Transverse colon (tissue), 4 donors: ENCODE measurements at places on chromosomes 7 and 10. TPM values are rescaled to one million over a fixed set of nuclear protein-coding genes. Genes with fewer than 3 reads are reported as not detected.

DNA sequence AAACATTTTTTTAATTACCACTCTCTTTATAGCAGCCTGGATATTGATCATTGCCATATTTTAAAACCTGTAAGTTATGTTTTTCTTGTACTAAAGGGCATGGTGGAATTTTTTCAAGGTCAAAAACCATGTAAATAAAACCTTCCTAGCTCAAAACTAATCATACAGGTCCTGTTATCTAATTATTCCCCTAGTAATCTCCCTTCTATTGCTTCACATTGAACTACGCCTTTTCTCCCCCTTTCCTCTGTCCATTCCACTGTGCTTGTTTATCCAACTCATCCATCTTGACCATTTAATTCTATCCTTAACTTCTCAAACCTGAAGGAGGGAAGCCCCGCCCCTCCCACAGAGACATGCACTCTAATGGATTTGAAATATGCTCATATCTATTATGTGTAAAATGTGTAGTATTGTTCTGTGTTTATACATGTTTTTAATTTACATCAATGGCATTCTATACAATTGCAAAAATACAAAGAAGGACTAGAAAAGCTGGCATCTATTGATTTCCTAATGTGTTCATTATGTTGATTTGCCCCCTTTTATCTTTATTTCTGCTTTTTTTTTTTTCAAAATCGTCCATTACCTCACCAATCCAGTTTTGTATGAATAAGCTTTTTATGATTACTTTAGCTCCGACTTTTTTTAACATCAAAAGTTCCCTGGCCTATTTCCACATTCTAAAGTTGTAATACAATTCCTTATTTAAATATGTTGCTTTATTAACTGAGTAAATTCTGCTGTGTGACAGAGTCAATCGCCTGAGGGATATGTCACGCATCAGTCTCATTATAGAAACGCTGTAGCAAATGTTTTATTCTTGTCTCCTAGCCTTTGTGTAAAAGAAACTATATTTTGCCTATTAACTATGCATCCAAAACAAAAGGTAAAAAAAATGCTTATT lies 61.0 kb downstream of the MET start:
- no peak overlapping the region for H3K4me3 ChIP-seq
- no peaks in the 10 kb centered on the region for H3K36me3 ChIP-seq
- no peak overlapping the region for H3K27ac ChIP-seq

GRCh38 chr7:2158331-2159175 lies 74.2 kb downstream of the MAD1L1 start:
- DNase-seq, result peak; percentile 4
- H3K27me3 ChIP-seq, result no peaks in the 10 kb centered on the region
- no peak overlapping the region for H3K4me3 ChIP-seq
- H3K36me3 ChIP-seq, result no peaks in the 10 kb centered on the region

- H3K27ac ChIP-seq, result peak overlapping the region; percentile 91
- peak; percentile 73 for DNase-seq
- H3K36me3 ChIP-seq, result no peaks in the 10 kb centered on the region
- peaks cover 44% of the 10 kb centered on the region for H3K4me1 ChIP-seq
Measured at GRCh38 chr10:3467052-3467951, 294.7 kb upstream of the PITRM1 start.

DNA sequence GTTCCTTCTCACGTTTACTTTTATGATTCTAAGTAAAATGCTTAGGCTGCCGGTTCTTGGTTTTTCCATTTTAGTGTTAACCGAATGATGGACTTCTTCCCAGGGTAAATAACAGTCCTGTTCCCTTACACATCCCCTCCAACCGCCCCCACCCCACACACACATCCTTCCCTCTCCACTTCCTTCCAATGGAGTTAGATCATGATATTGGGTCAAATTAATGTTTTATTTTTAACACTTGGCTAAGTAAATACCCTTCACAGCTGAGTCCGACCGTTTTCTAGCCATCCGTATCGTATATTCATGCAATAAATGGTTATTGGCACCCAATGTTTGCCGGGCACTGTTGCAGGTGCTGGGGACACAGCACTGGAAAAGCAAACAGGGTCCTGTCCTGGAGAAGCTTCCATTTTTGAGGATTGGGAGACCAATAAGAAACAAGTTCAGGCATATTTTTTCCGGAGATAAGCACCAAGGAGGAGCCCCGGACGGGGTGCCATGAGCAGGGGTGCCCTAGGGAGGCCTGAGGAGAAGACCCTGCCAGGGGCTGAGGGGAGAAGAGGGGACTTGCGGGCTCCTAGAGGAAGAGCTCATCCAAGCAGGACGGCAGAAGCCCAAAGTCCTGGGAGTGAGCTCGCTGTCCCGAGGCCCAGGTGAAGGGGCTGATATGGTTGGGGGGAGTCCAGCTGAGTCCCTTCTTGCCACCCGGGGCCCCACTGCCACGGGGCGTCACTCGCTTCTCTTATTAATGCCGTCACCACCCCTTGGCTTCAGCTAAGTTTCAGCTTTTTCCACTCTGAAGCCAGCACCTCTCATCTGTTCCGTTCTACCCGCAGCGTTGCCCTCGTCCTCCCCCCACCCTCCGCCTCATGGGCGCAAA lies 126.0 kb upstream of the RET start:
- peaks cover 4% of the 10 kb centered on the region for H3K4me1 ChIP-seq
- no peak for DNase-seq
- H3K27ac ChIP-seq, result no peak overlapping the region
- H3K4me3 ChIP-seq, result no peak overlapping the region
- peaks cover 21% of the 10 kb centered on the region for H3K27me3 ChIP-seq

DNA sequence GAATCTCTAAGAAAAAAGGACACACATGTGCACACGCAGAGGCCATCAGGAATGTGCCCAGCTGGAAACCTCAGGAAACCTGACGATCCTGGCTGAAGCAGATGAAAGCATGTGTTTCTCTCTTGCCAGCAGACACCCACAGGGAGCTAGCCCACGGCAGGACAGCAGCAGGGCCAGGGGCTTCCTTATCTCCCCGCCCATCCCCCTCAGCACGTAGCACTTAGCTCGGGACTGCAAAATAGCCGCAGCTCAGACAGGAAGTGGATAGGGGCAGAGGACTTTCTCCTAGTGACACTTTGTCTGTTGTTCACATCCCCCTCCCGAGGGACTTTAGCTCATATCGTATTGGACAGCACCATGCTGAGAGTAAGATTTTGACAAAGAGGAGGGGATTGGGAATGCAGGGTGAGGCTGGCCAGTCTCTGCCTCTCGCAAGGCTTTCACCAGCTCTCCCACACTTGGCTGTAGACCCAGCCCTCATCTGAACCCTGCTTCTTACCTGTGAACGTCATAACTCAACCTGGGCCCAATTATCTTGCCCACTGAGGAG lies 63.8 kb downstream of the MKI67 start:
- no peak for DNase-seq
- H3K27ac ChIP-seq, result peak overlapping the region; percentile 61
- H3K27me3 ChIP-seq, result no peaks in the 10 kb centered on the region
- H3K4me3 ChIP-seq, result no peak overlapping the region

DNA sequence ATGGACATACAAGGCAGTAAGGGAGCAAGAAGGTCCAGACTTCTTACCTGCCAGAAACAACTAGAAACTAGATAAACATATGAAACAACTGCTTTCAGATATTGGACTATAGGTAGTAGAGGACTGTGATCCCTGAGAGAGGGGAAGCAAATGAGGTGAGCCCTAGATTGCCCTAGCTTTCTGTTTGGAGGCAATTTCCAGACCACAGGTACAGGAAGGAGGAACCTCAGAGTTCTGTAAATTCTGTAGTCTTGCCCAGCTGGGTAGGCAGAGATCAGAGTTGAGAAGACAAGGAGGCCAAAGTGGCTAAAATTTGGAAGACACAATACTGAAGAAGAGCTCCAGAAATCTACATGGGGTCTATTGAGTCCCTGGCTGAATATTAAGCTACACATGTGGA lies 21.0 kb downstream of the CDK6 start:
- no peaks in the 10 kb centered on the region for H3K4me1 ChIP-seq
- DNase-seq, result no peak
- H3K27me3 ChIP-seq, result no peaks in the 10 kb centered on the region

DNA sequence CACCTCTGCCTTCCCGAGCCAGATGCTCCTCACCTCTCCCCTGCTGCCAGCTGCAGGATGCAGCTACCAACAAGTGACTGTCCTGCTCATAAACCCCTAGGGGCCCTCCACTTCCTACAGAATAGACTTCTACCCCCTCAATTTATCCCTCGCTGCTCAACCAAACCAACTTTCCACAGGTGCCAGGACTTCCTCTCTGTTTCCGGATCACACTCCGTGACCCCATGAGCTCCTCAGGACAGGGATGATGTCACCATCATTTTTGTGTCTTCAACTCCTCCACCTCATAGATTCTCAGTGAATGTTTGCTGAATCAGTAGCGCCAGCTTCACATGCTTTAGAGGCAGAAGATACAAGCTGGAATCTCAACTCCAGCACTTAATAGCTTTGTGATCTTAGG lies 25.8 kb upstream of the ADRB1 start:
- H3K4me1 ChIP-seq, result no peaks in the 10 kb centered on the region
- no peaks in the 10 kb centered on the region for H3K36me3 ChIP-seq
- no peak overlapping the region for H3K27ac ChIP-seq
- no peak overlapping the region for H3K4me3 ChIP-seq

DNA sequence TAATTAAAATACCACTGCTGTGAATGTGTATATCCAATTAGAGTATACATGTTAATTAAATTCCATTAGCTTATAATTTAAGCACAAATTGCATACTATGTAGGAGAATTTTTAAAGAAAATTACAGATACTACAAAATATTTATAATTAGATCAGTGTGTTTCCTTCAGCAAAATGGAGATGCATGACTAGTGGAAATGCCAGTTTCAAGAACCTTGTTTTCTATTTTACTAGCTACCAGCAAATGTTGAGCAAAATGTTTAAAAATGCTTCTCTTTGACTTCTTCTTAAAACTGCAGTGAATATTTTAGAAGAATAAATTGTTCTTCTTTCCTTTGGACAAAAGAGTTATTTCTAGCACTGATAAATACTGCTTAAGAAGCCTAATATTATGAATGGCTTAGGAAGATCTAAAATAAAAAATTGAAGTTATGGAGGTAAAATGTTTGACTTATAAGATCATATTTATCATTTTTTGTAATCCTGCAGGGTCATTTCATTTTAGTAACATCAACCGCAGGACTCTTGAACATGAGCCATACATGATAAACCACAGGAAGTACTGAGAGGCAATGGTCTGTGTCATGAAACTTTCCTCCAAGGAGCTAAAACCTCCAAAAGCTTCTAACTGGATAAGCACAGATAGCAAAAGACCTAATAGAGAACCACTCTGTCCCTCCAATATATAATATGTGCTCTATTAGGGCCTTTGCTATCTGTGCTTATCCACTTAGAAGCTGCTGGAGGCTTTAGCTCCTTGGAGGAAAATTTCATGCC lies 1066.0 kb upstream of the CELF2 start:
- no peaks in the 10 kb centered on the region for H3K27me3 ChIP-seq
- no peaks in the 10 kb centered on the region for H3K36me3 ChIP-seq
- no peak overlapping the region for H3K27ac ChIP-seq
- H3K4me3 ChIP-seq, result no peak overlapping the region

- no peak overlapping the region for H3K4me3 ChIP-seq
- H3K4me1 ChIP-seq, result no peaks in the 10 kb centered on the region
Measured at GRCh38 chr10:113550365-113550764, 2.5 kb upstream of the HABP2 start.

Gene CPA5
- total RNA-seq, result not detected

Gene CEP55
- 1.1 TPM for total RNA-seq
